ENCODE measurements at places on chromosomes 1 and 21.
A peak's percentile ranks its signal among the peaks of the same experiment; 100 is the strongest.

- DNase-seq = peak; percentile 19
Measured at GRCh38 chr1:147273409-147274336, 31.2 kb downstream of the CHD1L start.

- no peak for DNase-seq
Measured at GRCh38 chr21:37659874-37660273, 256.4 kb downstream of the KCNJ6 start.

DNA sequence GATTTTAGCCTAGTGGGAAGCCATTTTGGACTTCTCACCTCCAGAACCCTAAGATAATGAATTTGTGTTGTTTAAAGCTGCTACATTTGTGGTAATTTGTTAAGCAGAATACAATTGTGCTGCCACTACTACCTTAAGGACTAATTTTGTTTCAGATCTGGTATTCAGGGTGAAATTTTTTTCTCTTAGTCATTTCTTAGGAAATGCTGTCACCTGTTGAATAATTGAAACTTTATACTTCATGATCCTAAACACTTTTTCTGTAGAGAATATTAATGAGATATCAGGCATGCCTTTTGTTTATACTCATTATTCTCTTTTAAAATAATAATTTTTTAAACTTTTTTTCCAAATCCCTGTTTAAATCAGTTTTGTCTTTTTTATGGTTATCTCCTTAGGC lies 246.8 kb downstream of the TGFB2 start:
- DNase-seq = no peak

GRCh38 chr1:235938709-235939479 lies 72.2 kb upstream of the LYST start:
- no peak for DNase-seq

DNA sequence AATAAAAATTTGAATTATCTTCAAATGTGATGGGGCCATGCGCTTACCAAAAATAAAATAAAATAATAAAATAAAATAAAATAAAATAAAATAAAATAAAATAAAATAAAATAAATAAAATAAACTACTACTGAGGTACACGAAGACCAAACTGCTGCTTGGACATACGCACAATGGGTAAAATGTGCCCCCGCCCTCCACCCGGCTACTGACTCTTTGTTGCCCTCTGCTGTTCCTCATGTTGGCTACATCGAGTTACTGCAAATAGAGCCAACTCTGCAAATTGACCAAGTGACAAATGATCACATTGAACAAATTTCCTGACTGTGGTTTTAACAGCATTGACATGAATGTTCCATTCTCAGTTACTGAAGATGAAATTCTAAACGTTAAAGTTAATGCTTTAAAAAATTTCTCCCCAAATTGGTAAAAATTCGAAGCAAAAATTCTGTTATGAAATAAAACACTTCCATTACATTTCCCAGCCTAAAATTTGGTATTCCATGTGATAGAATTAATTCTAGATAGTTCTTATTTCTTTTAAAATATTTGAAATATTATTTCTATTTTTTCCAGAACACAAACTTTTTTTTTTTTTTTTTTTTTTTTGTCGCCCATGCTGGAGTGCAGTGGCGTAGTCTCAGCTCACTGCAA lies 18.8 kb upstream of the MAP1LC3C start:
- peak; percentile 59 for DNase-seq

DNA sequence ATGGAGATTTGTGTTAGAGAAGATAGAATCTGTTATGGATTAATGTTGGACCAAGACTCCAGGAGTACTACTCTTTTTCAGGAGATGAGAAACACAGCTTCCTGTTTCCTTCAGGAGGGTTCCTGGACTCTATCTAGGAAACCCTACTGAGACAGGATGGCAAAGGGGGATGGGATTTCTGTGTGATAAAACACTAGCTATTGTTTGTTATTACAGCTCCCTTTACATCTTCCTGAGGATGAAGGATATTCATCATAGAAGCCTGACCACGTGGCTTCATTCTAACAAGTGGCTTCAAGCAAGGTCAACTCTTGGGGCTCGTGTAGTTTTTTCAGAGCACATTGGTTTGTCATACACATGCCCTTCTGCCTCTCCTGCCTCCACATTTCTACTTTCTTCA lies 33.3 kb downstream of the RGL1 start:
- no peak for DNase-seq

DNA sequence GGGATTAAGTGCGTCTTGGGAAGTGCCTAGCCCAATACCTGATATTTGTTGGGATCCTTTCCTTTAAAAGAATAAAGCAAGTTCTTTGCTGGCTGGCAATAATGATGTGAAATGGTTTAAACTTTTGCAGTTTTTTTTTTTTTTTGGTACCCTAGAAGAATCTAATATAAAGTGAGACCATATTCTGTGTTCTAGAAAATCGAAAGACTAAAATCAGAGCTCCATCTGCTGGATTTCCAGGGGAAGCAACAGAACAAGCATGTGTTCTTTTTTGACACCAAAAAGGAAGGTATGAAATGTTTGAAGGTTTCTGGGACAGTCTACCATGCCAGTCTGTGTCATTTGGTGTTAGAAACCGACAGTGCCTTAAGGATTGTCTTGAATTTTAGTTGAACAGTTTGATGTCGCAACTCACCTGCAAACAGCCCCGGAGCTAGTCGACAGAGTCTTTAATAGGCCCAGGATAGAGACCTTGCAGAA lies 6.4 kb downstream of the UTP11 start:
- no peak for DNase-seq

- no peak for DNase-seq
Measured at GRCh38 chr1:100735244-100735643, 15.7 kb downstream of the VCAM1 start.

DNA sequence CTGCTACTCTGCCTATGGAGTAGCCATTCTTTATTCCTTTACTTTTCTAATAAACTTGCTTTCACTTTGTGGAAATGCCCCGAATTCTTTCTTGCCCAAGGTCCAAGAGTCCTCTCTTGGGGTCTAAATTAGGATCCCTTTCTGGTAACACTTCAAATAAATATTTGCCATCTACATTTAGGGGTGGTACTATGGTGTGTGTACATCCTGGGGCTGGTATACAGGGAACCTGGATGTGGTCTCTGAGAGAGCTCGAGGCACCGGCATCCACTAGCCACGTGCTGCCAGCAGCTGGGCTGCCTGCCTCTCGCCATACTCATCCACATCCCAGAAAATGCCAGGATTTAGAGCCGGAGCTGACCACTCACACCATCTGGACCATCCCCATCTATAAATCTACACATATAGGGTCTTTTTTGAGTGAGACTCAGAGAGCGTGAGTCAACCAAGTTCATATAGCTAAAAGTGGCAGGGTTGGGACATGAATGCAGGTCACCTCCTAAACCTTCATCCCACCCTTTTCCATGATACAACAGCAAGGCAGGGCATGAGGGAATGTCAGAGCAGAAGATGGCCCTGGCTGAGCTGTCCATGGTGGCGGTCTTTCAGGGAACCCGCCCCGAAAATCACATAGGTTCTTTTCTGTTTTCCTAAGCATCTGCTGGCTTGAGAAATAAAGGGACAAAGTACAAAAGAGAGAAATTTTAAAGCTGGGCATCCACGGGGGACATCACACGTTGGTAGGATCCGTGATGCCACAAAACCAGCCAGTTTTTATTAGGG lies 76.6 kb upstream of the F3 start:
- no peak for DNase-seq

DNA sequence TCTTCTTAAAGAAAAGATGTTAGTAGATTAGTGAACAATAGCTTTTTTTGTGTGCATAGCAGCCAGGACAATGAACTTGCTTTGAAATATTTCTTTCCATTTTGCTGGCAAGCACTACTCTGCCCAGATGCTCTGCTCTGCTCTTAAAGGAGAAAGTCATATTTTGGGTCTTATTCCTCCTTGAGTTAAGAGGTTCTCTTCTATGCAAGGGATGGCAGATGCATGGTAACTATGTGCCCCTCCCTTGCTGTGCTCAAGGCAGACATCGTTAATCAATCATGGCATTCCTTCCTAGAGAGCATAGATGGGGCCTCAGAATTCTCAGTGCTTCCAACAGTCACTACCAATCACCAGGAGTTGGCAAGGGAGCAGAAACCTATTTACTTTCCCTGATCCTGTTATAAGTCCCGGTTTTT lies 27.6 kb downstream of the NIPAL3 start:
- no peak for DNase-seq

DNA sequence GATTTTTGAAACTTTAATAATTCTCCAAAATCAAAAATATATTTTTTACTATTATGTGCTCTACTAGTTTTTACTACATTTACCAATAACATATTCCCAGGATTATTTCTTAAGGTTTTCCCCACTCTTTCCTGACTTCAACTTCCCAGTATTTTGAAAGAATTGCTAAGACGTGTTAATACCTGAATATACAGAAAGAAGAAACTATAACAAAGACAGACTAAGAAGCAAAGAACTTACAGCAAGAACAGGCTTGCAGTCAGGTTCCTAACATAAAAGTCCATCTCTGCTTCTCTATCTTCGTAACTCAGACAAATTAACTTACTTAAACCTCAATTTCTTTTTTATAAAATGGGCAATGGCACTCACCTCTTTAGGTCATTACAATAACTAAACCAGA lies 63.2 kb downstream of the SRSF11 start:
- DNase-seq = no peak

DNA sequence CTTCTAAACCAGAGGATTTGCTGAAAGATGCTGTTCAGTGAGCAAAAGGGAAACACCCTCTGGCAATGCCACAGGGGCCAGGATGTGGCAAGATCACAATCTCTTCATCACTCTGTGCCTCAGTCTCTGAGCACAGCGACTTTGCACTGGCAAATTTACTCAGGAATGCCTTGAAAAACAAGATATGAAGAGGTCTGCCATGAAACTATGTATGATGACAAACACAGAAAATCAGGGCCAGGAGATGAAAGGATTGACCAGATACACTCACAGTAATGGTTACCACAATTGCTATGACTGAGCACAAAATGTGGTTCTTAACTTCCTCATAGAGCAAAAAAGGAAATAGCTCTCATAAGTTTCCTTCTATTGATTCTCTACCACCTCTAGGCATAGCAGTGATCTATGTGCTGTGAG lies 5.8 kb downstream of the TTC13 start:
- DNase-seq = no peak

- no peak for DNase-seq
Measured at GRCh38 chr1:118812555-118812954, 175.6 kb downstream of the TBX15 start.

- DNase-seq = no peak
Measured at GRCh38 chr21:41864311-41865001, 14.7 kb downstream of the PRDM15 start.

DNA sequence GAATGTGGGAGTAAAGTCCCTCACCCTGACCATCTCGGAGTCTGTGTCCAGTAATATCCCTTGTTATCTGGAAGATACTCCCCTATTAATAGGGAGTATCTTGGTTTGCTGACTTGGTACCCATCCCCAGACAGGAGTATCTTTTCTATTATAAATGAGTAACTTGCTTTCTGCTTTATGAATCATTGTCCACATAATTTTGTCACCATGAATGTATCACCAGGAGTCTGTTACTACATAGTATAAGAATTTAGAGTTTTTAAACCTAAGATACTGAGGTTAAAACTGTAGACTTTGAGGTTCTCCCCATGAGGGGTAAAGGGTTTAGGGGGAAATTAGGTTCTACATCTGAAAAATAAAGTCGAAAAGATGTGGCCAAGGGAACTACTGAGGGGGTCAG lies 175.6 kb downstream of the FCRL5 start:
- no peak for DNase-seq

DNA sequence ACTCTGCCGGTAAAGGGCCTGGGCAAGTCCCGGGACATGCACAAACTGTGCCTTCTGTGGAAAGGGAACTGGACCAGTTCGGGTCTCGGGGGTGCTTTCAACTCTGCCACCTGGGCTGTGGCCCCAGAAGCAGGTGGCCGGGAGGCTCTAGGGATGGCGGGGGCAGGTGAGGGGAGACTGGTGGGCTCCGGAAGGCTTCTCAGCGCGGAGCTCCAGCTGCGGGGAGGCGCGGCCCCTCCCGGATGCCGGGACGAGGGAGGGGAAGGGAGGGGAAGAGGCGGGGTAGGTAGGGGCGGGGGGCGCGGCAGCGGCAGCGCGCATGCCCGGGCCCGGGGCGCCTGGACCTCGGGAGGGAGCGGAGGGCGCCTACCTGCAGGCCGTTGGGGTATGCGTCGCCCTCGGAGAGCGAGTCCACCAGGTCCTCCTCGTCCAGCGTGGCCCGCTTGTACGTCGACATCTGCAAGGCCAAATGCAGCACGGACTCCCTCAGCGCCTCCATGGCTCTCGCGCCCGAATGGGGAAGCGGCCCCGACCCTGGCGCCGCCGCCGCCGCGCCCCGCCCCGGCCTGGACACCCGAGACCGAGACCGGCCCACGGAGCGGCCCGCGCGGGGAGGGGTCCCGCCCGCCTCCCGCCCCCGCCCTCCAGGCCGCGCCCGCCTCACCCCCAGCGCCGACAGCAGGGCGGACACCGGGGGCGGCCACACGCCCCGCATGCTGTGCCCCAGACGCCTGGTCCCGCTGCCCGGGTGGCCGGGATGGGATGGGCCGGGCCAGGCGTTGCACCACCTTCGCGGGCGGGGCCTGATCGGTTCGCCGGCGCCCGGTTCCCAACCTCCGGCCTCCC lies at the start of gene ECE1:
Gene ECE1 (minus strand): TSS at position 764 of the 846 bp plus-strand sequence. CDS start 49 bp downstream, at position 715.
- DNase-seq = peak; percentile 43

GRCh38 chr1:93739472-93739871 lies 57.8 kb upstream of the BCAR3 start:
- DNase-seq = no peak

DNA sequence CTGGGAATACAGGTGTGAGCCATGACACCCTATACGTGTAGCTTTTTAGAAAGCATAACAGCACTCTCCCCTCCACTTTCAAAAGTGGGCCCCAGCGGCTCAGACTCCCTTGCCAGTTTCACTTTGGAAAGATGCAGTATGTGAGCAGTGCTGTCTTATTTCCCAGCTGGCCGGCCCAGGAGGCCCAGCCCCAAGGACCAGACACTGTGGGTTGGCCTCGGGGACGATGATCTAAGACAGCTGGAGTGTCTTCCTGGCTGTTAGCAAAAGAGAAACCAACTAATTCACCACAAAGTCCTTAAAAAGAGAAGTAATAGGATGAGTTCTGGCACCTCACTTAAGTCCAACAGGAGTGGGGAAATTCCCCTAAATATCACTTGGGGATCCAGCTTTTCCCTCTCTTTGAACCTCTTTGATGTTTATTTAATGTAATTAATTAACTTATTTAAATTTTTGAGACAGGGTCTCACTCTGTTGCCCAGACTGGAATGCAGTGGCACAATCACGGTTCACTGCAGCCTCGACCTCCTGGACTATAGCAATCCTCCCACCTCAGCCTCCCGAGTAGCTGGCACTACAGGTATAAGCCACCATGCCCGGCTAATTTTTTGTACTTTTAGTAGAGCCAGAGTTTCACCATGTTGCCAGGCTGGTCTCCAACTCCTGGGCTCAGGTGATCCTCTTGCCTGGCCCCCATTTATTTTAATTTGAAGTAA lies 17.6 kb upstream of the CLIC4 start:
- peak; percentile 71 for DNase-seq

- no peak for DNase-seq
Measured at GRCh38 chr1:115710859-115711624, 57.5 kb downstream of the CASQ2 start.

- no peak for DNase-seq
Measured at GRCh38 chr1:154223621-154224020, 2.9 kb downstream of the UBAP2L start.
